ENCODE measurements at places on chromosomes 11 and 22. TPM values are rescaled to one million over a fixed set of nuclear protein-coding genes. Genes with fewer than 3 reads are reported as not detected.

The LRRC56 gene
- 3.5 TPM for polyA plus RNA-seq

The MAP6 gene
- polyA plus RNA-seq, result 8.6 TPM

The MED17 gene
- polyA plus RNA-seq, result 69.2 TPM

The ROBO4 gene
- polyA plus RNA-seq, result 15.7 TPM

The ME3 gene
- polyA plus RNA-seq, result 29.7 TPM

The RPL27A gene
- polyA plus RNA-seq, result 1,575 TPM

The ARHGAP20 gene
- polyA plus RNA-seq, result 5.7 TPM

The SLC22A9 gene
- polyA plus RNA-seq, result not detected

The HEPHL1 gene
- 0.33 TPM for polyA plus RNA-seq

The CREB3L1 gene
- 12.2 TPM for polyA plus RNA-seq

The KRTAP5-9 gene
- 1.2 TPM for polyA plus RNA-seq

The MMP27 gene
- not detected for polyA plus RNA-seq

The POU2AF1 gene
- polyA plus RNA-seq, result 0.90 TPM

The PLEKHA7 gene
- polyA plus RNA-seq, result 63.0 TPM

The RIMBP3C gene
- 0.20 TPM for polyA plus RNA-seq

The PGA5 gene
- polyA plus RNA-seq, result 0.37 TPM

The SFI1 gene
- 52.3 TPM for polyA plus RNA-seq

The FREY1 gene
- 0.18 TPM for polyA plus RNA-seq

The CCDC73 gene
- 0.43 TPM for polyA plus RNA-seq

The CD248 gene
- polyA plus RNA-seq, result 52.2 TPM

The VPS11 gene
- 59.9 TPM for polyA plus RNA-seq

The C11orf87 gene
- polyA plus RNA-seq, result 0.22 TPM

The IFITM10 gene
- polyA plus RNA-seq, result 0.22 TPM

The BCO2 gene
- 8.1 TPM for polyA plus RNA-seq

The RBMXL2 gene
- 0.07 TPM for polyA plus RNA-seq

The GRAMD1B gene
- 13.0 TPM for polyA plus RNA-seq

The CCS gene
- polyA plus RNA-seq, result 54.0 TPM

The HRAS gene
- polyA plus RNA-seq, result 37.5 TPM

The OR51B4 gene
- 0.35 TPM for polyA plus RNA-seq

The CDC45 gene
- polyA plus RNA-seq, result 25.2 TPM

The TBX1 gene
- polyA plus RNA-seq, result 0.42 TPM

The PATE1 gene
- polyA plus RNA-seq, result 0.12 TPM

The TRIM51 gene
- polyA plus RNA-seq, result not detected

The C11orf91 gene
- polyA plus RNA-seq, result not detected

The CCDC188 gene
- polyA plus RNA-seq, result 1.0 TPM

The ISX gene
- 0.43 TPM for polyA plus RNA-seq

The MPZL2 gene
- polyA plus RNA-seq, result 28.3 TPM

The MAPK8IP1 gene
- polyA plus RNA-seq, result 8.6 TPM

The DAGLA gene
- 3.2 TPM for polyA plus RNA-seq

The SCN2B gene
- 3.0 TPM for polyA plus RNA-seq

The NEFH gene
- polyA plus RNA-seq, result 9.4 TPM

The COMT gene
- 79.1 TPM for polyA plus RNA-seq

The SERPIND1 gene
- 2.8 TPM for polyA plus RNA-seq

The MIOX gene
- polyA plus RNA-seq, result 6.1 TPM
